ENCODE measurements at places on chromosomes 16 and 17.

- DNase-seq: no peak
Observed at GRCh38 chr16:86789621-86790051, 211.3 kb downstream of the FOXL1 start.

- no peak for DNase-seq
Observed at GRCh38 chr17:75478508-75478907, 22.1 kb downstream of the TMEM94 start.

- DNase-seq: peak; percentile 79
Observed at GRCh38 chr17:40107522-40108174, 7.3 kb upstream of the NR1D1 start.

DNA sequence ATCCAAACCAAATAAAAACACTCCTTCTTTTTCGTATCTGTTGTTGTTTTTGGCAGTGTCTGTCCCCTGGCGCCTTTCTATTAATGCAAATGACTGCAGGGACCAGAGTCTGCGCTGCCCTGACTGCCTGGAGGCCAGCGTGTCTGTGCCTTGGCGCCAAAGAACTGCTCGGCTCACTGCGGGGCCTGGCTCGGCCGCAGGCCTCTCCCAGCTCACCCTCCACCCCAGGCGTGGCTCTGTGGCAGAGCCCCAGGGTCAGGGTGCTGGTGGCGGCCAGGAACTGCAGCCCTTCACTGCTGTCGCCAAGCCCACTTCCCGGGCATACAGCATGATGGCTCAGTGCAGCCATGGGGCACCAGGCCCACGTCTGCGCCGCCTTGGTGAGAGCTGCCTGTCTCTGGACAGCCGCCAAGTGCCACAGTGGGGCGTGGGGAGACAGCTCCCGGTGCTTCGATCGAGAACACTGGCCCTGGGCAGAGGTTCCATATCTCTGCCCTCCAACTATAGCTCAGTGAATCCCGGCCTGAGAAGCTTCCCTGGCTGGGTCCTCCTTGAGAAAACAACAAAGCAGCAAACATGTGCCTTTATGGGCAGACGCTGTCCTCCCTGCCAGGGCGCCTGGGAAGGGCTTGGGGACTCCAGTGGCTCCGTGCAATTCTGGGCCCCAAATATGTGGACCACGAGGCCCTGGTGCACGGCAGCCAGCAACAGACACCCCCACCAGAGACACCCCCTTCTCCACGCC, 11.1 kb downstream of the CANT1 start:
- no peak for DNase-seq

DNA sequence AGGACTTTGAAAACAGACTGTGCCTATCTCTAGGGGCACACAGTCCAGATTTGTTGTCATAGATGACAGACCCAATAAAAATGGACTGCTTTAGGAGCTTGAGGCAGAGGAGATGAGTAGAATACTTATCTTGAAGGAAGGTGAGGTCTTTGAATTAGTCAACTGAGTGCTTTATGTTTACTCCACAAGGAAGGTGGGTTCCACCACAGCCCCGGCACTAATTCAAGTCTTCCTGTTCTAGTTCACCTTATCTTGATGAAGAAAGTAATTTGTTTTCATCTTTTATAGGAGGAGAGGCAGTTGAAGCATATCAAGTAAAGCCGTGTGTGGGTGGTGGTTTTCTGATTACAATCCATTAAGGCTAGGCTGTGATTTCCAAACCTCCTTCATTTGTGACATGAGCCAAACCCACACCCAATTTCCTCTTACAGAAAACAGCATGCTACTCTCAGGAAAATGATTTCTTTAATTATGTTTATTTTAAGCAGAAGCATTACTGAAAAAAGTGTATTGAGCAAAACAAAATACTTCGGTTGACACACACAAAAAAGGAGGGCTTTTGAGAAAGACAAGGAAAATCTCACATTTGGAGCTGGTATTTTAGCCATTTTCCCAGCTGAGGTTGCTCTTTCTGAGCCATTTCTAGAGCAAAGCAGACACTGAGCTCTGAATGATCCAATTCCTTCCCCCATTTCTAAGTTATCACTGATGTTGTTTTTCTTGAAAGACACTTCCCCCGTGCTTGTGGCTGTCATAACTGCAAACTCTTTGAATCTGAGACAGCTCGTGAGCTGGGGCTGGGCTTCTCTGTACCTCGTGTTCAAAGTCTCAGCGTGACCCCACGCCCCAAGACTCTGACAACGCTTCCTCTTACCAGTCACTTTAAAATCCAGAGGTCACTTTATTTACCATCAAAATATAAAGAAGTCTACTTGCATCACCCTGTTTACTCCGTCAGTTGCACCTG, 35.4 kb downstream of the CDRT15 start:
- peak; percentile 61 for DNase-seq

DNA sequence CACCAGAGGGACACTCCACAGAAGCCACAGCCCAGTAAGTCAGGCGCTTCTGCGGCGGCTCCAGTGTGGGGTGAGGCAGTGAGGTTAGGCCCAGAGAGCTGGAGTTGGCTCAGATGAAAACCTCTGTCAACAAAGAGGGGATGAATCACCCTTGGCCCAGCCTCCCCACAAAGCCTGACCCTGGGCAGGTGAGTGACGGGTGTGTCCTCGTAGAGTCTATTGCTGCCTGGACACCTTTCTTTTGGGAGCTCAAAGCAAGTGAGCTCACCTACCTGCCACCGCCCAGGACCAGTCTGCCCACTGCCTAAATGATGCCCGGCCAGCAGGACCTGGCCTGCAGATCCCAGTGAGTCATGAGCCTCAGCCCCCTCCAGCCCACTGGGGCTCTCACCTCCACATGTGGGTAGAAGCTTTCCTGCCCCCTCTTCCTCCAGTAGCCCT, 24.9 kb upstream of the DBNDD1 start:
- DNase-seq: no peak

GRCh38 chr16:67953641-67954375, 9.9 kb upstream of the LCAT start:
- DNase-seq: no peak

DNA sequence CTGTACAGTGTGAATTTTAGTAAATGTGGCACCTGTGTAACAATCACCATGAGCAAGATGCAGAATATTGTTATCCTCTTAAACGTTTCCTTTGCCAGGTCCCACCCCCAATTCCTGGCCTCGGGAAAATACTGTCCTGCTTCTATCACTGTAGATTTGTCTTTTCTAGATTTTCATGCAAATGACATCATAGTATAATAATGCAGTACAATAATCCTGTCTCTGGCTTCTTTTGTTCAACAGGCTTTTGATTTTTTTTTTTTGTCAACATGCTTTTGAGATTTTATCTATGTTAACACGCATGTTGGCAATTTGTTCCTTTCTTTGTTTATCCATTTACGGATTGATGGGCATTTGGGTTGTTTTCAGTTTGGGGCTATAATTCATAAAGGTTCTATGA, 20.4 kb upstream of the HEATR3 start:
- no peak for DNase-seq

All from activated CD8-positive, alpha-beta memory T cell treated with anti-CD3 and anti-CD28 coated beads for 24 hours (primary cell).